ENCODE measurements at places on chromosomes 13 and 19. TPM values are rescaled to one million over a fixed set of nuclear protein-coding genes. Genes with fewer than 3 reads are reported as not detected.

GRCh38 chr19:37987356-37988332, 80.6 kb downstream of the SIPA1L3 start:
- no peak for DNase-seq
- no peaks in the 10 kb centered on the region for H3K36me3 ChIP-seq
- H3K27me3 ChIP-seq: no peaks in the 10 kb centered on the region
- H3K27ac ChIP-seq: no peak overlapping the region
- H3K4me1 ChIP-seq: peaks cover 3% of the 10 kb centered on the region
- H3K4me3 ChIP-seq: no peak overlapping the region

- no peak overlapping the region for H3K4me3 ChIP-seq
- H3K4me1 ChIP-seq: no peaks in the 10 kb centered on the region
- no peak overlapping the region for H3K27ac ChIP-seq
- no peaks in the 10 kb centered on the region for H3K27me3 ChIP-seq
- DNase-seq: no peak
These were observed 446.0 kb downstream of the FOXO1 start for GRCh38 chr13:40220299-40220935.

- no peak overlapping the region for H3K27ac ChIP-seq
- H3K36me3 ChIP-seq: no peaks in the 10 kb centered on the region
- no peaks in the 10 kb centered on the region for H3K4me1 ChIP-seq
- no peaks in the 10 kb centered on the region for H3K27me3 ChIP-seq
- H3K4me3 ChIP-seq: no peak overlapping the region
These were observed 204.8 kb downstream of the MYO16 start for GRCh38 chr13:108834193-108834592.

- H3K4me1 ChIP-seq: no peaks in the 10 kb centered on the region
- H3K36me3 ChIP-seq: peaks cover 10% of the 10 kb centered on the region
- no peak for DNase-seq
- no peak overlapping the region for H3K27ac ChIP-seq
These were observed 33.9 kb downstream of the TFDP1 start for GRCh38 chr13:113618455-113618854.

DNA sequence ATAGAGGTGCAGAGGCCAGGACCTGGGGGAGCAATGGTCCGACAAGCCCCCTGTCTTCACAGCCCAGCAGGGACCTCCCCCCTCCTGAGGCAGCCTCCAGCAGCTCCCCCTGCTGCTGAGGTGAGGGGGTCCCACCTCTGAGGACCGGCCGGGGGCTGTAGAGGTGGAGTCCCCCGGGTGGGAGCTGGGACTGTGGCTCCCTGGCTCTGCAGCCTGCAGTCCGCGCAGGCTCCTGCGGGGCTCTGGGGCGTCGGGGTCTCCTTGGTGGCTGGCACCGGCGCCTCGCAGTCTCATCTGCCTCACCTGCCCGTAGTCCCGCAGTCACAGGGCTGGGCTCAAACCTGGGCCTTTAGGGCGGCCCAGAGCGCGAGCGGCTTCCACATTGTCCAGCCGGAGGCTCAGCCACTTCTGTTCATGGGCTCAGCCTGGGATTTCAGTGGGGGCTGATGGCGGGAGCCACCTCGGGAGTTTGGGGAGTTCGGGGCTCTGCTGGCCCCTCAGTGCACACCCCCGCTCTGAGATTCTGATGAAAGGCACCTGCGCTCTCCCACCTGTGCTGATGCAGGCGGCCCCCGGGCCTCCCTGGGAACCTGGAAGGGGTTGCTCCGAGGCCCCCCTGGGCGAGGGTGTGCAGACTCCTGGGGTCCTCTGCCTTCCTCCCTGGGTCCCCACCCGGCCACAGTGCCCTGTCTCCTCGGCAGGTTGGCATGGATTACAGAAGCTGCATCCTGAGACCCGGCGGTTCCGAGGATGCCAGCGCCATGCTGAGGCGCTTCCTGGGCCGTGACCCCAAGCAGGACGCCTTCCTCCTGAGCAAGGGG, 7.0 kb upstream of the ZNF554 start:
- no peak for DNase-seq
- peak overlapping the region; percentile 40 for H3K4me3 ChIP-seq
- no peak overlapping the region for H3K27ac ChIP-seq
- H3K4me1 ChIP-seq: peaks cover 5% of the 10 kb centered on the region
- H3K36me3 ChIP-seq: peaks cover 5% of the 10 kb centered on the region

GRCh38 chr13:79401259-79402070, 4.6 kb downstream of the RBM26 start:
- DNase-seq: no peak
- H3K4me1 ChIP-seq: peaks cover 38% of the 10 kb centered on the region
- peaks cover 5% of the 10 kb centered on the region for H3K36me3 ChIP-seq
- no peak overlapping the region for H3K4me3 ChIP-seq

Gene ATCAY
- total RNA-seq: not detected

Gene FOXA3
- 12.3 TPM for total RNA-seq

GRCh38 chr19:49338691-49339300, 3.6 kb downstream of the CD37 start:
- no peaks in the 10 kb centered on the region for H3K27me3 ChIP-seq
- H3K27ac ChIP-seq: peak overlapping the region; percentile 88
- peaks cover 3% of the 10 kb centered on the region for H3K36me3 ChIP-seq
- peaks cover 24% of the 10 kb centered on the region for H3K4me1 ChIP-seq
- H3K4me3 ChIP-seq: peak overlapping the region; percentile 59

GRCh38 chr13:52118595-52118994, 10.3 kb downstream of the NEK5 start:
- DNase-seq: no peak
- no peak overlapping the region for H3K27ac ChIP-seq
- H3K4me3 ChIP-seq: no peak overlapping the region
- no peaks in the 10 kb centered on the region for H3K27me3 ChIP-seq

Gene ZNF599
- 2.1 TPM for total RNA-seq

Gene CHST8
- total RNA-seq: not detected

DNA sequence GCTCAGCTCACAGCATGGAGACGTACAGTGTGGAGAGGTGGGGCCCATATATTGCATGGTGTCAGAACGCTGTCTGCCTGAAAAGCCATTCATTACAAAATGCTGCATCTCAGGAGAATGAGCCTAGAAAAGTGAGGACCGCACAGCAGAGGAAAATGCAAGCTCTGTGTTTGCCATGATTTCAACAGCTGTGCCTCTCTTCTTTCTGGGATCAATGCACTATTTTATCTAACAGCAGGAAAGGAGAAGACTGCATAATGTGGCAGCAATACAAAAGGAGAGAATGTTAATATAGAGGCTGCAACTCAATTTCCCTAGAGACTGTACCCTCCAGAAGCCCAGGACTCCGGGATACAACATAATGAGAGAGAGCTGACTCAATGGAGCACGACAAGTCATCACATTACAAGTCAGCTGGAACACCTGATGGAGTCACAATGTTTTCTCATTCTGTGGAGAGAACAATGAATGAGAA, 368.0 kb downstream of the FGF14 start:
- no peaks in the 10 kb centered on the region for H3K27me3 ChIP-seq
- H3K4me1 ChIP-seq: no peaks in the 10 kb centered on the region
- no peak overlapping the region for H3K4me3 ChIP-seq
- no peak overlapping the region for H3K27ac ChIP-seq
- H3K36me3 ChIP-seq: no peaks in the 10 kb centered on the region
- DNase-seq: no peak

GRCh38 chr19:40358773-40359172, 10.3 kb downstream of the PLD3 start:
- H3K27ac ChIP-seq: no peak overlapping the region
- H3K27me3 ChIP-seq: no peaks in the 10 kb centered on the region
- no peak for DNase-seq
- H3K4me3 ChIP-seq: no peak overlapping the region
- no peaks in the 10 kb centered on the region for H3K36me3 ChIP-seq

Gene FXYD7
- 0.08 TPM for total RNA-seq

Gene CGB8
- total RNA-seq: not detected

GRCh38 chr19:15371119-15371518, 8.5 kb downstream of the AKAP8 start:
- H3K36me3 ChIP-seq: peaks cover 40% of the 10 kb centered on the region
- peaks cover 20% of the 10 kb centered on the region for H3K4me1 ChIP-seq
- DNase-seq: no peak
- H3K27ac ChIP-seq: no peak overlapping the region
- no peak overlapping the region for H3K4me3 ChIP-seq

- no peaks in the 10 kb centered on the region for H3K36me3 ChIP-seq
- no peaks in the 10 kb centered on the region for H3K4me1 ChIP-seq
- H3K27ac ChIP-seq: no peak overlapping the region
- no peak for DNase-seq
- H3K4me3 ChIP-seq: no peak overlapping the region
- H3K27me3 ChIP-seq: no peaks in the 10 kb centered on the region
These were observed 86.5 kb downstream of the PCDH9 start for GRCh38 chr13:67143544-67144115.

Gene RAP2A
- 37.2 TPM for total RNA-seq

Gene HPN
- total RNA-seq: 239 TPM

Gene CGB5
- total RNA-seq: not detected

DNA sequence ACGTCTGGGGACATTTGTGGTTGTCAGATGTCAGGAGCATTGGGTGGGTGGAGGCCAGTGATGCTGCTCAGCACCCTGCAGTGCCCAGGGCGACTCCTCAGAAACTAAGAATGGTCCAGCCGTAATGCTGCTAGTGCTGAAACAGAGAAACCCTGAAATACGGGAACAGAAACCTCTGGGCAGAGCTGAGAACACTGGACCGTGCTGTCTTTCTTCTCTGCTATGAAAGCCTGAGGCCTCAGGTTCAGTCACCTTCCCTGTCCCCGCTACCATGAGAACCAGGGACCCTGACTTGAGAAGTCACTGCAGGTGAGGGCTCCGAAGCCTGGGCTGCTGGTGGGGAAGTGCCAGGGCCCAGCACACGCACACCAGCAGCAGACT, 13.4 kb downstream of the CAPS start:
- H3K27me3 ChIP-seq: no peaks in the 10 kb centered on the region
- no peak for DNase-seq
- peaks cover 87% of the 10 kb centered on the region for H3K36me3 ChIP-seq

GRCh38 chr19:11191934-11192333, 5.4 kb downstream of the KANK2 start:
- peaks cover 8% of the 10 kb centered on the region for H3K4me1 ChIP-seq
- H3K4me3 ChIP-seq: no peak overlapping the region
- H3K27me3 ChIP-seq: no peaks in the 10 kb centered on the region
- peaks cover 5% of the 10 kb centered on the region for H3K36me3 ChIP-seq

GRCh38 chr19:23263870-23264590, 13.8 kb upstream of the ZNF724 start:
- DNase-seq: no peak
- no peak overlapping the region for H3K4me3 ChIP-seq
- H3K4me1 ChIP-seq: no peaks in the 10 kb centered on the region
- no peaks in the 10 kb centered on the region for H3K27me3 ChIP-seq
- peaks cover 3% of the 10 kb centered on the region for H3K36me3 ChIP-seq

Gene EDNRB
- 11.3 TPM for total RNA-seq

DNA sequence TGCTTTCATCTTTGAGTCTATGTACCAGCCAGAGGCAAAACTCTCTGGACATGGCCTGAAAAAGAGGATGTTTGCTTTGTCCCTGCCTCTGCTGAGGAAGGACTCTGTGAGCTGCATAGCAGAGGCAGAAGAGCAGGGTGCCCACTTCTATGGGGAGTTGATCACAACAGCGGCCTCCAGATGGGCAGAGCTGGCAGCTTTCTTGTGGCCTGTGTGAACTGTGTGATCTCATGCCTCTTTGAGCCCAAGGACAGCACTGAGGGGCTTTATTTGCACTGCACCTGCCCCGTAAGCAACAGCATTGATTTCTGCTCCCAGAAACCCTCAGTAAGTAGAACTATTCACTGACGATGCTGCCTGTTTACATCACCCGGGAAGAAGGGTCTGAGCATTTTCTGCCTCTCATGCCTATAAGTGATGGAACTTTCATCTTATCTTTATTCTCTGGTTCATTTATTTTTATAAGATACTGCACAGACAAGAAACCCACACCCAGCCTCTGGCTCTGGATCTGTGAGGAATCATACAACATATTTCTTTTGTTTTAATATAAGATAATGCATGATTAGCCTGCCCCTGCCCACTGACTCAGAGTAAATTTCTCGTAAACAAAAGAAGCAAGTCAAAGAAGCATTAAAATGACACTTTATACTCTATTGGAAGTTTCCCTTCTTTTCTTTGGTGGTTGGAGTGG, 244.2 kb upstream of the SOX21 start:
- DNase-seq: no peak
- H3K4me3 ChIP-seq: no peak overlapping the region
- H3K4me1 ChIP-seq: no peaks in the 10 kb centered on the region
- H3K36me3 ChIP-seq: no peaks in the 10 kb centered on the region
- peaks cover 6% of the 10 kb centered on the region for H3K27me3 ChIP-seq

- DNase-seq: peak; percentile 53
- H3K4me1 ChIP-seq: no peaks in the 10 kb centered on the region
- no peak within 1 kb of the TSS for H3K27ac ChIP-seq
- H3K27me3 ChIP-seq: no peaks in the 10 kb centered on the region
- H3K36me3 ChIP-seq: no peaks in the 10 kb centered on the region
These were observed at the start of gene PNMA8A for GRCh38 chr19:46471116-46471733. TSS of gene PNMA8A (minus strand) at chr19:46471563. CDS start at chr19:46471035, 528 bp downstream.

GRCh38 chr13:71137101-71137500, 729.9 kb downstream of the DACH1 start:
- H3K27me3 ChIP-seq: no peaks in the 10 kb centered on the region
- no peak overlapping the region for H3K4me3 ChIP-seq
- H3K27ac ChIP-seq: no peak overlapping the region
- DNase-seq: no peak
- H3K36me3 ChIP-seq: no peaks in the 10 kb centered on the region
- no peaks in the 10 kb centered on the region for H3K4me1 ChIP-seq

DNA sequence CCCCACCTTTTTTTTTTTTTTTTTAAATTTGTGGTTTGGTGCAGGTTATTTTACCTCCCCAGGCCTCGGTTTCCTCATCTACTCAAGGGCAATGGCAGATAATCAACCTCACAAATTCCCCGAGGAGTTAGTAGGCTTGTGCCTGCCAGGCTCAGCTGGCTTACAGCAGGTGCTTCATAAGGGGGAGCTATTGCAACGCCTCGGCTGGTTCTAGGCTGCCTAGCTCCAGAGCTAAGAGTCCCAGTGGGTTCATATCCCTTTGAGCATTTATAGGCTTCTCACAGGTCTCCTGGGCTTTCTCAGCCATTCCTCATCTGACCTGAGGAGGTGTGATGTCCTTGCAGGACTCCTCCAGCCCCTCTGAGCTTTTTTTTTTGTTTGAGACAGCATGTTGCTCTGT, 10.6 kb downstream of the BCKDHA start:
- DNase-seq: no peak
- no peaks in the 10 kb centered on the region for H3K27me3 ChIP-seq
- peaks cover 9% of the 10 kb centered on the region for H3K4me1 ChIP-seq
- H3K27ac ChIP-seq: no peak overlapping the region

- peaks cover 13% of the 10 kb centered on the region for H3K36me3 ChIP-seq
- peaks cover 10% of the 10 kb centered on the region for H3K4me1 ChIP-seq
- H3K27me3 ChIP-seq: no peaks in the 10 kb centered on the region
- no peak for DNase-seq
- H3K27ac ChIP-seq: no peak overlapping the region
These were observed 10.7 kb downstream of the PRKACA start for GRCh38 chr19:14106840-14107239.

Gene KLK2
- not detected for total RNA-seq

- H3K36me3 ChIP-seq: peaks cover 4% of the 10 kb centered on the region
- no peaks in the 10 kb centered on the region for H3K4me1 ChIP-seq
- H3K27ac ChIP-seq: no peak overlapping the region
- no peak overlapping the region for H3K4me3 ChIP-seq
- no peaks in the 10 kb centered on the region for H3K27me3 ChIP-seq
These were observed 5.7 kb downstream of the ZNF431 start for GRCh38 chr19:21147540-21147939.

Gene EDDM13
- total RNA-seq: not detected

Gene PLIN5
- 13.3 TPM for total RNA-seq
